ENCODE measurements at places on chromosomes 2 and 18.

- DNase-seq: peak; percentile 42
Observed at GRCh38 chr2:230614913-230615332, 97.7 kb upstream of the CAB39 start.

DNA sequence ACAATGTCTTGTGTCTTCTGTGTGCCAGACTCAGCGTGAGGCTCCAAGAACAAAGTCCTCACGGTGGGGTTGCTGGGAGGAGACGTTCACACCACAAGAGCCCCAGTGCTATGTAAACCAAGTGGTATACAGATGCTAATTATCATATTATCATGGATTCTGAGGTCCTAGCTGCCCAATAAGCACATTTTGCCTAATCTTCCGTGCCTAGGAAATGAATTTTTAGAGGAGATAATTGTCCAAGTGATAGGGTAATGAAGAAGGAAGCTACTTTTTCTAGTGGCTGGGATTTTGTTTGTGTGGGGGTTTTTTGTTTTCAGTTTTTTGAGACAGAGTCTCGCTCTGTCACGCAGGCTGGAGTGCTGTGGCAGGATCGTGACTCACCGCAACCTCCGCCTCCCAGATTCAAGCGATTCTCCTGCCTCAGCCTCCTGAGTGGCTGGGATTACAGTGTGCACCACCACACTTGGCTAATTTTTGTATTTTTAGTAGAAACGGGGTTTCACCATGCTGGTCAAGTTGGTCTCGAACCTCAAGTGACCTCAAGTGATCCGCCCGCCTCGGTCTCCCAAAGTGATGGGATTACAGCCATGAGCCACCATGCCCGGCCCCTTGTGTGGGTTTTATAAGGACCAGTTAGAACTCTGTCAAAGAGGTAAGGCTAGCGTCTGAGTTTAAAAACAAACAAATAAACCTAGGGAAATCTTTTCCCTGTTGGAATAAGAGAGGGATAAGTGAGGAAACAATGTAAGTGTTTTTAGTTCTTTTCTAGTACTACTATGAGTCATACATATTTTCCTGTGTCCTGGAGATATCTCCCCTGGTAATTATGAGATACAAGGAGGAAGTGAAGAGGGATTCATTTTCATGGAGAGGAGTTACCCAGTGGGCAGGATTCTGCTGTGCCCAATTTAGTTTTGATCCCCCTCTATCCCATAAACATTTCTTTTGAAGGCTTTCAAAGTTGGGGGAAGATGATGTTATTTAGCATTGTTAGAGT, 9.5 kb upstream of the SMAD7 start:
- no peak for DNase-seq

GRCh38 chr2:98738304-98738703, 7.4 kb upstream of the MGAT4A start:
- no peak for DNase-seq

DNA sequence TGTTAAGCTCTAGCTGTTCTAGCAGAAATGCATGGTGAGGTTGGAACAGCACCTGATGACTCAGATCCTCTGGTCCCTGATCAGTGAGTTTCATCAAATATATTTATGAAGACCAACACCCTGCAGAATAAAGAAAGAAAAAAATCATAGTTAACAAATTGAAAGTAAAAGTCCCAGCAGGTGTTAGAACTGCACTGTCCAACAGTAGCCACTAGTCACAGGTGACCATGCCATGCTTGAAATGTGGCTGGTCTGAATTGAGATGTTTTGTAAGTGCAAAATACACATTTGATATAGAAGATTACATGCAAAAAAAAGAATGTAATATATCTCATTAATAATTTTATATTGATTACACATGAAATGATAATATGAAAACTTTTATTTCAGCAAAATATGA, 1010.7 kb upstream of the ZEB2 start:
- no peak for DNase-seq

- DNase-seq: no peak
Observed at GRCh38 chr2:236171181-236171679, 3.0 kb upstream of the GBX2 start.

GRCh38 chr18:9516437-9517064, 41.2 kb downstream of the RALBP1 start:
- DNase-seq: no peak

DNA sequence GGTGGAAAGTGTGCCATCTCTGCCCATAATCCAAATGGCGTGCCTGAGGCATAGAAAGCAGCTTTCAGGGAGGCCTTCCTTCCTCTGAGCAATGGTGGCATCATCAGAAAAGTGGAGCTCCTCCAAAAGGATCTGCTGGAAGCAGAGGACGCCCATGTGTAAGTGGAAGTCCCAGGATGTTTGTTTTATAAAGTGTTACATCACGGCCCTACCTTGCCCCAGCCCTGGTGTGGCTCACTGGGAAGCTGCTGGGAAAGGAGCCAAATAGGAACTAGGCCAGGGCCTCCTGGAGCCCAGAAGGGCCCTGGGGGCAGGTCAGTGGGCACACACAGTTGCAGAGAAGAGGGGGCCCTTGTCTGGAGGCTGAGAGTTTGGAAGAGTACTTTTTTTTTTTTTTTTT, 4.2 kb upstream of the ODC1 start:
- DNase-seq: no peak

DNA sequence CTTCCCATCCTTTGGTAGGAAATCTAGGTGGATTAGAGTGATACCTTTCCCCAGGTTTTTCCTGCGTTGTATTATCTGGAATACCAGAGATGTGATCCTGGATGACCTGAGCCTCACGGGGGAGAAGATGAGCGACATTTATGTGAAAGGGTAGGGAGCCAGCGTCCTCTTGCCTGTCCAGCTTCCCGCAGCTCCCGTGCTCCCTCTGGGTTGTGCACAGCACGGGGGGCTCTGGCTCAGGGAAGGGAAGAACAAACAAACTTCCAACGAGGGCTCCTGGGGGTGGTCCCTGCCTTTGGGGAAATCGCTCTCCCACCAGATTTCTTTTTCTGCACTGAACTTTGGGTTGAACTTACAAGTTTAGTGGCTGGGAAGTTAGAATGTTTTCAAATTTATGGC, 215.7 kb downstream of the DYSF start:
- DNase-seq: no peak

- no peak for DNase-seq
Observed at GRCh38 chr2:14535156-14535555, 97.4 kb upstream of the LRATD1 start.

DNA sequence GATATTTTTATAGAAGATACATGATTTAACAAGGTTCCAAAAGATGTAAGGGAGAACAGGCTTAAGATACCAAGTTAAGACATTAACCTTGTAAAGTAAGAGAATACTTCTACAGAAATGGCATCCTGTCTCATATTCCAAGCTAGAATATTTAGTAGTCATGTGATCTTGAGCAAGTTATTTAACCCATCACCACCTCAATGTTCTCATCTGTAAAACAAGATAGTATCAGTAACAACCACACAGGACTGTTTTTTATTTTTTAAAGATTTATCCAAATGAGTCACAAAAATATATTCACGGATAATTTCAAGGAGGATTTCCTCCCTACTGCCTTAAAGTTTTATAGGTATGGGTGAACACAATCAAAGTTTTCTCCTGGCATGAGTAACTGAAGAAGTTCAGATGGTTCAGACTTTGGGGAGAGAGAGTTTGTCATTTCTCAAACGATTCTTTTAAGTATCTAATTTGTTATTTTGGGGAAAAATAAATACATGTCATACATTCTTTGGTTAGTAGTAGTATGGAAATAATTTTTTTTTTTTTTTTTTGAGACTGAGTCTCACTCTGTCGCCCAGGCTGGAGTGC, 25.9 kb downstream of the ROCK1 start:
- no peak for DNase-seq

GRCh38 chr2:222057347-222058073, 241.3 kb downstream of the PAX3 start:
- DNase-seq: no peak

DNA sequence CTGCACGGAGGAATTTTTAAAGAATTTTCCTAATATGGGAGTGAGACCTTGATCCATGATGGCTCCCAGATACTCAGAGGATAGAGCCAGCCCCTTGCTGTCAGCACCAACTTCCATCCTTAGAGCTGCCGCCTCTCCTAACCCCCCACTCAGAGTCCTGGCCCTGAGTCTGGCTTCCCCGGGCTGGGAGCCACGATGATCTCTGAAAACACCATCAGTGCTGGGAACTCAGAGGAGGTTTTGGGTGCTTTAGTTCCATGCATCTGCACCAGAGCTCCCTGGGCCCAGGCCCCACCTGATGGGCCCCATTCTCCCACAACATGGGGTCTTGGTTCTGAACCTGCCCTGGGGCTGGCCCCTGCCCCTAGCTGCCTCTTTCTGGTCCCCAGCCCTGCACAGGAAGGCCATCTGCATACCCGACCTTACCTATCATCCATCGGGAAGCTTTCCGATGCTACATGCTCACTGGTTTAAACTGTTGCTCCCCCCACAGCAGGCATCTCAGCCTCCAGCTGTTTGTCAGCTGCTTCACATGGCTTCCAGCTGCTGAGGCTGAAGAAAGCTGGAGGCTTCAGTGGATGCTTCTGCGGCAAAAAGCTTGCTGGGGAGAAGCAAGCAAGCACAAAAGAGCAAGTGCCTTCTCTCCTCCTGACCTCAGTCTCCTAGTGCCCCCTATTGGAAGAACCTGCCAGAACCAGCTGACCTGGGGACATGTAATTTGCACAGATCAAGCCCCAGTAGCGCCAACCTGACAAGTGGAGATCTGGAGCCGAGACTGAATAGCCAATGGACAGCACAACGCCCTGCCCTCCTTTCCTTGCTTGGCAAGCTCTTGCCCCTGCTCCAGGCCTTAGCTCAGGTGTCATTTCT, 24.2 kb upstream of the RHOB start:
- no peak for DNase-seq

- no peak for DNase-seq
Observed at GRCh38 chr2:118053681-118054080, 34.6 kb upstream of the INSIG2 start.

DNA sequence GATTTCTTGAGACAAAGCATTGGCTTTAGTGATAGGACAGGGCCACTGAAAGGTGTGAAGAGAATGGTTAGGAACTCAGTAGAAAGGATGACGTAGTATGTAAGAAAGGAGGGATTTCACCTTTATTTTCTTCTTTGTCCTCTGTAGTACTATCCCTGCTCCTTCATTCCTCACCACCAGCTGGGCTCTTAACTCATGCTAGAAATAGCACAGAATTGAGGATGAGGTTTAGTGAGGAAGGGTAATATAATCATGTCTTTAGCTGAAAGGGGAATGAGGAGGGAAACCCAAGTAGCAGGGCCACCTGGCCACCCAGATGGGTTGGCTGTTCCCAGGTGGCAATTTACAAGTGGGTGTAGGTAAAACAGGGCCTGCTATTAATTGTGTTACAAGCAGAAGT, 15.2 kb downstream of the ACVR2A start:
- no peak for DNase-seq

DNA sequence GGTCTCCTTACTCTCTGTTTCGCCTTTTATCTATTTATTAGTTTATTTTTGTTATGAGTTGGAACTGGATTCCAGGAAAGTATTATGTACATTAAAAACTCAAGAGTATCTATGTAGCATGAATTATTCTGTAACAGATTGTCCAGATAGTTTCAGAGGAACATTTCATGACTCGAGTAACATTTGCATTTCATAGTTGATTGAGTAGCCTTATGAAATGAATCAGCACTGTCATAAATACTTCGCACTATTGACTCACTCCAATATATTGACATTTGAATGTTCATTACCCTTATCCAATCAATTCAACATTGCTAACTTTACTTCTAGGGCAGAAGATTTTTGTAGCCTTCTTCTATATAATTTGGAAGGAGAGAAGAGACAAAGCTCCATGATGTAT, 11.3 kb upstream of the VRK2 start:
- no peak for DNase-seq

DNA sequence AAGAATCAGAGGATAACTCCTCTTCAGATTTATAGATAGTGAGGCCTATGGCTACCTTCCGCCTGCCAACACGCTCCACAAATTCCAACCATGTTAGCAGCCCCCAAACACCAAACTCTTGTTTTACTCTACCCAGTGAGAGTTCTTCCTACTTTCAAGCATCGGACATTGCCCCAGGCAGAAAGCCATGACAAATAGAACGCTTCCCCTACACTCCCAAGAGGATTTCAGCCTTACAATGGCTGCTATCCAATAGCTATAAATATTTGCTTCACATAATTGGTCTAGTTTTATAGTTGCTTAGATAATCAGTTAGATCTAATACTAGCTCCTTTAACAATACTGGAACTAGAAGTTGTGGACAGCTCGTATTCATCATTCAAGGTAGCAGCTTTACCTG, 503.4 kb upstream of the VRK2 start:
- no peak for DNase-seq

DNA sequence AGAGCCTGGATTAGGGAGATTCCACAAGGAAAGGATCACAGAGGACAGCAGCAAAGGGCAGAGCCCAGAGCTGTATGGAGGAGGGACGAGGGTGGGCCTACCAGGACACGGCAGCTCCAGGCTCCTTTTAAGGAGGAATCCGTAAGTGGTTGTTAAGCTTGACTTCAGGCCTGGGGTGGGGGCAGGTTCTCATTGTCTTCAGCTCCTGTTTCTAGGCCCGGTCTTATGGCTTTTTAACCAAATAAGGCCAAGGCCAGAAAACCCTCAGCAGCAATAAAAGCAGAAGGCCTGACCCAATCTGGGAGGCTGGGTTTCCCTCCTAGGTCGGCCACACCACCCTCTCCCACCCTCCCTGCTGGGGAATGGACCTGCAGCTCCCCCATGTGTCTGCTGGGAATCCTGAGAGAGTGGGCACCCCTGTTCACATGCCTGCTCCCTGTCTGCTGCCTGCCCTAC, 111.2 kb downstream of the PLB1 start:
- no peak for DNase-seq

- DNase-seq: no peak
Observed at GRCh38 chr18:33161131-33161530, 279.4 kb downstream of the CCDC178 start.

- no peak for DNase-seq
Observed at GRCh38 chr2:28475088-28475595, 20.7 kb upstream of the PLB1 start.

DNA sequence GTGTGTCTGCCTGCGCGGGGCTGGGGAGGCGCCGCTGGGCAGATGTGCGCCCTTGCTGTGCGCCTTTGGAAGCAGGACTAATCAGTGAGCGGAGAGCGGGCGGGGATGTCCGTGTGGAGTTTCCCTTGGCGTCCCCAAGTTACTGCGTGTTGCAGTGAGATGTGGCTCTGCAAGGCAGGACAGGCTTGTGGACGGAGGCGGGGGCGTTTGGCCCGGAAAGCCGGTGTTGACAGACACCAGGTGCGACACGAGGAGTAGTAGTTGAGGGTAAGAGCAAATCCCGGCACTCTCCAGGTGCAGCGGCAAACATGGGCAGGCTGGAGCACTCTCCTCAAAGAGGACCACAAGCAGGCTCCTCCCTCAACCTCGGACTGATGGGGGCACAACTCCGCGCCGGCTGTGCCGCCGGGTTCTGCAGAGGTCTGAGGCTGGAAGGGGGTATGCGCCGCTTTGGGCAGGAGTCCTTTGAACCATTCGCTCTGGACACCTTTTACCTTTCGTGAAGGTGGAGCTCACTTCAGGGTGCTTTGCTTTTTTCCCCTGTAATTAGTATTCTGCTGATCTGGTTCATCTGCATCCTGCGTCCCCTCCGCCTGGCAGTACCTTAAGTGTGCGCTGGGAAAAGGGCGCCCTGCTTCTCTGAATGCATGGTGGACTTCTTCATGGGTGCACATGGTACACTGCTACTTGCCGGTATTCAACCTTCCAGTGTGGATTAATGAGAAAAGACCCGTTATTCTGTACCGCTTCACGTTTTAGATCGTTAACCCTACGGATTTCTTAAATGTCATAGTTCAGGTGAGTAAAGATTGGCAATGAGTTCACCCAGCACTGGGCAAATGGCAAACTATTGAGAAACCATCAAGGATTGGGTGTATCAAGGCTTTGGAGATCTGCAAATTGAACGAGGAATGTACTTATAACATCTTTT, 608 bp downstream of the CDH7 start:
- DNase-seq: no peak

All from stimulated activated CD4-positive, alpha-beta T cell treated with anti-CD3 and anti-CD28 coated beads, Interleukin-1b, Interleukin-23, amount 100 ng/mL, for 4 hours (primary cell).